NCI-H1694 treated with DMSO at 0.1 percent for 48 hours (cell line): ENCODE measurements at places on chromosomes 11 and 22.
A peak's percentile ranks its signal among the peaks of the same experiment; 100 is the strongest.

DNA sequence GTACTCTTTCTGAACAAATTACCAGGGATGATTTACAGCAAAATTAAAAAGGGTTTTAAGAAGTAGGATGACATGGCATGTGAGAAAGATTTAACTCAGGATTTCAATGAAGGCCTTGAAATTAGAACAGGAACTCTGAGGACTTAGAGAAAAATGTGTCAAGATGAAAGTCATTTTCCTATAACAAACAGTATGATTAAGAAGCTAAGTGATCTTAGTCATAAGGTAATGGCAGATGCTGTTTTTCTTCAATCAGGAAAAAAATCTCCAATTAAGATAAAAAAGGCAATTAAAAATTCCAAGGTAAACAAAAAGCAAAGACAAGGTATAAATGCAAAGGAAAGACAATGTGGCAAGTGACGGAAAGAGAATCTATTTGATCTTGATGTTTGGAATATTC, 73.5 kb downstream of the GAB2 start:
- DNase-seq = no peak

DNA sequence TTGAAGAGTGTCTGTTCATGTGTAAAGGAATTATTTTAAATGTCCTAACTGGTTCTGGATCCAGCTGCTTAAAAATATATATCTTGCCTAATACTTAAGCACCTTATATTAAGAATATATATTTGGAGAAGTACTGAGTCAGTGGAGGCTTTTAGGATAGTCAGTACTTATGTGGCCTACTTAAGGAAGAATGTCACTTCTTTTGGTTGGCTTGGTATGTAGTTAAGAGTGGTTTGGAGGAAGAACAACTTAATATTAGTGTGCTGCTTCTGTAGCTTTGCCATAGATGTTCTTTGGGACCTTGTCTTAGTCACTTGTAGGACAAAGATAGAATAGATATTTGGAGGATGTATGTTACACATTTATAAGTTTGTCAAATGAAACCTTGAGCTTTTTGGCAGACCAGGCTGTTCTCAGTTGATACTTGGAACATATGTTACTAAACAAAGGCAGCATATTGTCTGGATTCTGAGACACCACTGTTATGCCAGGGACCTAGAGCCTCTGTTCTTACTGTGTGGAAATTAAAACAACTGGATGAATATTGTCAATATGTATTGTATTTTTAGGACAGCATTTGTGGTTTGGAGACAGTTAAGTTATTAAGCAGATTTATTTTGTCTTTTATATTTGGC, 4.9 kb downstream of the HIPK3 start:
- no peak for DNase-seq

DNA sequence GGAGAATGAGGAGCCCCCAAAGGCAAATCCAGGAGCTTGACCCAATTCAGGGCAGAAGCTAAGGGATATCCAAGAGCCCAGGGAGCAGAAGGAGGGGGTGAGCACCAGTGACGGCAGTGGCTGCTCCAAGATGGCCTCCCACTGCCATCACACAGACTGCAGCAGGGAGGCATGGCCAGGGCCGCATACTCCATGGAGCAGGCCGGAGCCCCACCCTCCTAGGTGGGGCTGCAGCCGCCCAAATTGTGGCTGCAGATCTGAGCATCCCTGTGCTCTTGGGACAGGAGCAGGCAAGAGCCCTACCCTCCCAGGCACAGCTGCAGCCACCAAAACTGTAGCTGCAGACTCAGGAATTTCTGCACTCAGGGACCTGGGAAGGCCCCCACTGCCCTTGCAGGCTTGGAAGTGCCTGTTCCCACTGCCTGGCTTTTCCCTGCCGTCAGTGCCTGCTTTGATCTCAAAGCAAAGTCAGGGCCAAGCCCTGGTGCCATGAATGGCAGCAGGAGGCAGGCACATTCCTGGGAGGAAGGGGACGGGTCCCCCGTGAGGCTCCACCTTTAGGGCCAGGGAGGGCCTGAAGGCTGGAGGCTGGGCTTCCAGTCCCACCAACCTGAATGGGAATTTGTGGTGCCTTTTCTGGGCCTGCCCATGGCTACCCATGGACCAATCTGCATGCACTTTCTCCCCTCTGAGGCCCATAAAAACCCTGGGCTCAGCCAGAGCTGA, 10.3 kb upstream of the WNT7B start:
- DNase-seq = no peak

- DNase-seq = no peak
Observed at GRCh38 chr11:70478166-70478890, 80.0 kb downstream of the CTTN start.

- DNase-seq = no peak
Observed at GRCh38 chr11:38315151-38315550, 1717.1 kb upstream of the RAG2 start.

GRCh38 chr22:17888439-17888838, 114.2 kb upstream of the BID start:
- no peak for DNase-seq

GRCh38 chr11:46051102-46051501, 70.2 kb downstream of the PHF21A start:
- no peak for DNase-seq

DNA sequence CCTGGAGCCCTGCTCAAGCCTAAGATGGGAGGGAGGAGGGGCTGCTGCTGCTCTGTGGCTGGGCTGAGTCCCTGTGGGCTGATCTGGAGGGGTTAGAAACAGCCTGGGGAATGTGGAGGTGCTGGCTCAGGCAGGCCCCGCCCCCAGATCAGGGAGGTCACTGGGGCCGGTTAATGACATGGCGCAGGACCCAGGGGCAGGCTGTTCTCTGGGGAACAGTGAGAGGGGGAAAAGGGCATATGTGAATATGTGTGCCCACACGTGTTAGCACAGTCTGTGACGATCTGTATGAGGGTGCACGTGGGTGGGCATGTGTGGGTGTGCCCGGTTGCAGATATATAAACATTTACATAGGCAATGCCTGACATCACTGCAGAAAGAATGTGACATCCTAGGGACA, 143.5 kb downstream of the MIAT start:
- no peak for DNase-seq

- DNase-seq = no peak
Observed at GRCh38 chr11:45676522-45677095, 11.2 kb upstream of the CHST1 start.

- no peak for DNase-seq
Observed at GRCh38 chr11:122248939-122249338, 132.9 kb upstream of the BLID start.

DNA sequence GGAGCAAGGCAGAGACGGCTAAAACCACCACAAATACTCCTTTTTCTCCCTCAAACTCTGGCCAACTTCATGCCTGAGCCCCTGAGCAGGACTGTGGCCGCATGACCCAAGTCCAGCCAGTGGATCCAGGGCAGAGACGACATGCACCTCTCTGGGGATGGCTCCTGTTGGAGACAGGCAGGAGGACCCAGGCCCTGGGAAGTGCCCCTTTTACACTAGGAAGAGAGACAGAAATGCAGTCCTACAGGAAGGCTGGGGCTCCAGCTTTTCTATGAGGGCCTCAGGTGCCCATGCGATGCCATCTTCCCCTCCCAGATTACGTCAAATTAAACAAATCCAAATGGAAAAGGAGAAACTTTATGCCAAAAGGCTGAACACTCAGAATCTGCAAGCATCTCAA, 498.0 kb downstream of the BRD1 start:
- DNase-seq = no peak

DNA sequence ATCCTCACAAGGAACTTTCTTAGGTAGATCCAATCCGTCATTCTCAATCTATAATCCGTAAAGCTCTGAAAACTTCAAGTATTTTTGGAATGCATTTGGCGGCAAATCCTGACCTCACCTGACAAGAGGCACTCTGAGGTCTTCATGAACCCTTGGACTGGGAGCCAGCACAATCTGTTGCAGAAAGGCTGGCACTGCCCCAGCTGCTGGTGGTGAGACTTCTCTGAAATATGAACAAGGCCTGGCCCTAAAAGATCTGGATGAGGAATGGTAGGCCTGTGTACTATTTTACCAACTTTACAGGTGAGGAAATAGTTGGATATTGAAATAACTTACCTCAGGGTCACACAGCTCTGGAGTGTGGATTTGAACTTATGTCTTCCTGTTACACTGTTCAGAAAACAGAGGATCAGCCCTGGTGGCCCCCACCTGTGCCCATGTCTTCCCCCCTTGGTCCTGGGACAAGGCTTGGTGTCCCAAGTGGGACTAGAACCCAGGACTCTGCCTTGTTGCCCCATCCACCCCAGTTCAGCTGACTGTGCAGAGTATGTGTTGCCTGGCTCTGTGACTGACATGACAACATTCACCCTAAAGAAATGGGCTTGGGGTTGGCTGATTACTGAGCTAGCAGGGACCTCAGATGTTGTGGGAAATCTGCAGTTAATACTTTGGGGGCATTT, 471.4 kb downstream of the MN1 start:
- no peak for DNase-seq

DNA sequence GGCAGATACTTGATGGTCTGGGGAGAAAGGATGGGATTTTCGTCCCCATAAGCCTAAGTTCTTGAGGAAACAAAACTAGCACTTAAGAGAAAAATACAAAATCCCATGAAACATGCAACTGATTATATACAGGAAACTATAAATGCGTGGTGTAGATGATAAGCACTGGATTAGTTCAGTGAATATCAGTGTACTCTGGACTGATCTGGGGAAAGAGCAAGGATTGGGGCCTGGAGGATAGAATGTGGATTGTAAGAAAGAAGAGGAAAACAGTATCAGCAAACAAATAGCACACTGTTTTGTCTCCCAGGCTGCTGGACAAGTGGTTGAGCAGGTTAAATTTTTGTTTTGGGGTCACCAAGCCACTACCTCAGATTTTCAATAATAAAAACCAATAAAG, 49.8 kb downstream of the DCUN1D5 start:
- DNase-seq = no peak

DNA sequence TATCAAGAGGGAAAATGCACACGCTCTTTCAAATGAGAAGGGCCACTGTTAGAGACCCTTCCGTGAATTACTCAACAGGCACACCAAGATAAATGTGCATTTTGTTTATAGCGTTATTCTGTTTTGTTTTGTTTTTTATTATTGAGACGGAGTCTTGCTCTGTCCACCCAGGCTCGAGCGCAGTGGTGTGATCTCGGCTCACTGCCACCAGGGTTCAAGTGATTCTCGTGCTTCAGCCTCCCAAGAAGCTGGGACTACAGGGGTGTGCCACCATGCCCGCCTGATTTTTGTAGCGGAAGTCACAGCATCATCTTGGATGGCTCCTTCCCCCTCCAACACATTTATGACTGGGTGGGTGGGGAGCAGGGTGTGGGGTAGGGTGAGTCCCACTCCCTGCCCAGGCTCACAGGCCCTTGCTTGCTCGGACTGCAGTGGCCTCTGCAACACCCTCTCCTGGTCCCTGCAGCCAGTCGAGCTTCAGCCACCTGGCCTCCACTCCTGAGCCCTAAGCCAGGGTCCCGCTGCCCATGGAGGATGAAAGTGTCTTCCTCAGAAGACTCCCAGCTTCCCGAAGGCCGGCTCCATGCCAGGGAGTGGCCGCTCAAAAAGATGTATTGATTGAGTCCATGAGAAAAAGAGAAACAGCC, 68.0 kb downstream of the RTL6 start:
- DNase-seq = no peak

DNA sequence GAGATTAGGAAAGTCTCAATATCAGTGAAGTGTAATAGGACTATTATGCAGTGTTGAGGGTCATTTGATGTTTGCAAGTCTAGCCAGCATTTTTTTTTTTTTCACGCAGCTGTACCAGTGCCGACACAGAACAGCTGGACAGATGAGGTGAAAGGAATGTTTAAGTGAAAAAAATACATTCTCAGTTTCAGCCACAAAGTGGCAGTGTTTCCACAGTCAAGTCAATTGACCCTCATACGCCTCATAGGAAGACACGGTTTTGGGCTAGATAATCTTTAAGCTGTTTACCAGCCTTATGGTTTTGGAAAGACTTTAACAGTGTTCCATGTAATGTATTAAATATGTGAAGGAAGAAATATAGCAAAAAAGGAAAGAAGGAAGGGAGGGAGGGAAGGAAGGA, 349.9 kb upstream of the ANO3 start:
- peak; percentile 1 for DNase-seq

GRCh38 chr22:46563381-46564083, 26.1 kb upstream of the CELSR1 start:
- DNase-seq = peak; percentile 93

- DNase-seq = no peak
Observed at GRCh38 chr11:70605468-70605815, 207.1 kb downstream of the CTTN start.

DNA sequence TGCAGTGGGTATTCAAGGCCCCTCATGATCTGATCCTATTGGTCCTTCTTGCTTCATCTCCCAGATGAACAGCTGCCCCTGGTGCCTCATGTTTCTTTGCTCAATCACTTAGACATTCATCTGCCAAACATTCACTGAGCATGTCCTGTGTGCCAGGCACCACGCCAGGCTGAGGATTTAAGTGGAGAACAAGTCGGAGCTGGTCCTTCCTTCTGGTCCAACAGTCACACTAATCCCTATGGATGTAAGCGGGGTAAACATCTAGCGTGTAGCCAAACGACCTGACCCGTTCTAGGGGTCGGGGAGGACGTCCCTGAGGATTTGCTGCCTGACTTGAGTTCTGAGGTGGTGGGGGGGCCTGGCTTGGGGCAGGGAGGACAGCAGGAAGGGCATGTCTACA, 21.9 kb downstream of the ZMAT5 start:
- peak; percentile 97 for DNase-seq

- DNase-seq = no peak
Observed at GRCh38 chr11:119339589-119340334, 921 bp downstream of the C1QTNF5 start.

DNA sequence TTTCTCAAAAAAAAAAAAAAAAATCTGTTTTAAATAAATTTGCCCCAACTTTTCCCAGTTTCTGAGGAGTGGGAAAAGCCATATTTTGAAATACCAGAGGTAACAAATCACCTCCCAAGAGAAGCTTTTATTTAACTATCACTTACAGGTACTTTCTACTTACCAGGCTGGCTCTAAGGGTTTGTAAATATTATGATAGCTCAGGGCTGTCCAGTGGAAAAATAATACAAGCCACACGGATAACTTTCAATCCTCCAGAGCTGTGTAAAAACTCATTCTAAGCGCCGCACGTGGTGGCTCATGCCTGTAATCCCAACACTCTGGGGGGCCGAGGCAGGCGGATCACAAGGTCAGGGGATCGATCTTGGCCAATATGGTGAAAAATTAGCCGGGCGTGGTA, 5.6 kb upstream of the SEC14L4 start:
- DNase-seq = no peak

DNA sequence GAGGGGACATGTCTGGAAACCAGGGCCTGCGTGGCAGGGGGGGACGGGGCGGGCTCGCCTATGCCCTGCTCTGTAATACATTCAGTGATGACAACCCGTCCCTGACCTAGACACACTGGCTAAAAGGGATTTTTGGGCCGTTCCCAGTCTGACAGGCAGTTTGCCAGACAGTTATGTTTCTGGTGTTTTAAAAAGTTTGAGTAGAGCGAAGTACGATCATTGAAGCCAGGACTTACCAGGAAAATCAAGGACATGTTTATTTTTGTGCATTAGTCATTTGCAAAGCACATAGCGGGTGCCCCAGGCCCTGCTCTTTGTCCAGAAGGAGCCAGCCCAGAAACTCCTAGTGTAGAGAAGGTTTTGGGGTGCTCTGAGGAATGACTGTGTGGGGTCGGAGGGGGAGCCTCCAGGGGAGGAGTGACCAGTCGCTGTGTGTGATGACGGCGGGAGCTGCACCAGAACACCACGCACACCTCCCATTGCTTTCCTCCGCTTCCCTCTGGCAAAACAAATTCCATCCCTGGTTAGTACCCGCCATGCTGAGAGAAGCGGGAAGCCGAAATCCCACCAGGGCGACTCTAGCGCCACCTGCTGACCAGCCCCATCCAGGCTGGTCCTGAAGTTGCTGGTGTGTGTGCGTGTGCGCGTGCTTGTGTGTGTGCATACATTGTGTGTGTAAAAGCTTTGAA, 50.8 kb downstream of the FBLN1 start:
- peak; percentile 71 for DNase-seq

- DNase-seq = no peak
Observed at GRCh38 chr11:94595076-94595475, 27.9 kb downstream of the PIWIL4 start.
